ENCODE measurements at places on chromosomes 6 and 20. TPM values are rescaled to one million over a fixed set of nuclear protein-coding genes. Genes with fewer than 3 reads are reported as not detected.

THEMIS gene
- not detected for total RNA-seq

SLC26A8 gene
- total RNA-seq: 0.33 TPM

RBM24 gene
- total RNA-seq: 4.0 TPM

CCN6 gene
- not detected for total RNA-seq

BCAS4 gene
- total RNA-seq: 7.3 TPM

PPP1R16B gene
- total RNA-seq: 0.57 TPM

BANF2 gene
- not detected for total RNA-seq

WFDC5 gene
- not detected for total RNA-seq

ACSS1 gene
- total RNA-seq: 14.0 TPM

RIPPLY2 gene
- total RNA-seq: 0.66 TPM

SMPD2 gene
- total RNA-seq: 10.1 TPM

NEURL2 gene
- 3.3 TPM for total RNA-seq

MARCKS gene
- total RNA-seq: 380 TPM

BPIFB4 gene
- total RNA-seq: not detected

LCA5 gene
- total RNA-seq: 4.7 TPM

GSTA5 gene
- not detected for total RNA-seq
